ENCODE measurements at places on chromosomes 1 and 21. TPM values are rescaled to one million over a fixed set of nuclear protein-coding genes. Genes with fewer than 3 reads are reported as not detected.

The NTRK1 gene
- total RNA-seq: not detected

The OSCP1 gene
- total RNA-seq: 22.8 TPM

The NCF2 gene
- 48.4 TPM for total RNA-seq

The CDC14A gene
- total RNA-seq: 7.9 TPM

The APP gene
- total RNA-seq: 694 TPM

The FABP3 gene
- 1.6 TPM for total RNA-seq

The CFAP74 gene
- not detected for total RNA-seq

The PLA2G4A gene
- 25.9 TPM for total RNA-seq

The C8A gene
- not detected for total RNA-seq

The EIF4G3 gene
- total RNA-seq: 35.7 TPM

The CELA2A gene
- not detected for total RNA-seq

The HMGCS2 gene
- total RNA-seq: not detected

The PGLYRP4 gene
- total RNA-seq: not detected

The C1orf216 gene
- 7.1 TPM for total RNA-seq

The AGO4 gene
- 15.8 TPM for total RNA-seq

The TAF12 gene
- 23.3 TPM for total RNA-seq

The ACADM gene
- 18.8 TPM for total RNA-seq

The SLAMF8 gene
- total RNA-seq: 2.0 TPM

The OR2L5 gene
- 0.11 TPM for total RNA-seq

The LCE3E gene
- not detected for total RNA-seq

The GCLM gene
- total RNA-seq: 5.5 TPM

The LRRC71 gene
- not detected for total RNA-seq

The TACSTD2 gene
- total RNA-seq: 37.7 TPM
